ENCODE measurements at places on chromosomes 2 and 18.

- H3K27ac ChIP-seq: no peak overlapping the region
- no peak for DNase-seq
- no peaks in the 10 kb centered on the region for H3K36me3 ChIP-seq
- H3K4me3 ChIP-seq: no peak overlapping the region
Observed at GRCh38 chr18:44781886-44782285, 101.2 kb downstream of the SETBP1 start.

- no peak for DNase-seq
- H3K27me3 ChIP-seq: 0 out of 2 replicates have a peak, but pooled peaks cover 2% of the 10 kb centered on the region
- no peak overlapping the region for H3K4me3 ChIP-seq
- no peaks in the 10 kb centered on the region for H3K4me1 ChIP-seq
- H3K27ac ChIP-seq: no peak overlapping the region
Observed at GRCh38 chr2:134926231-134926931, 7.8 kb downstream of the CCNT2 start.

- peaks cover 10% of the 10 kb centered on the region for H3K36me3 ChIP-seq
- no peaks in the 10 kb centered on the region for H3K27me3 ChIP-seq
- no peaks in the 10 kb centered on the region for H3K4me1 ChIP-seq
- no peak overlapping the region for H3K4me3 ChIP-seq
- H3K27ac ChIP-seq: no peak overlapping the region
- no peak for DNase-seq
Observed at GRCh38 chr2:48474574-48475298, 55.2 kb upstream of the STON1 start.

DNA sequence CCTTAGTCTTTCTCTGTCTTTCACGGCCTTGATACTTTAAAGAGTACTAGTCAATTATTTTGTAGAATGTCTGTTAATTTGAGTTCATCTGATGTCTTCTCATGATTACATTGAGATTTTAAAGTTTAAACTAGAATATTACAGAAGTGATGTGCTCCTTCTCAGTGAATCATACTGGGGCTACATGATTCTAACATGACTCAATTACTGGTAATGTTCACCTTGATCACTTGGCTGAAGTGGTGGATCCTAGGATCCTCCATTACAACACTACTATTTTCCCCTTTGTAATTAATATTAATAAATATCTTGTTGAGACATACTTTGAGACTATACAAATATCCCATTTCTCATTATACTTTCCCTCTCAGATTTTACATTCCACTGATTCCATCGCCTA, 148.5 kb downstream of the CAMKMT start:
- H3K27ac ChIP-seq: no peak overlapping the region
- no peaks in the 10 kb centered on the region for H3K4me1 ChIP-seq
- H3K27me3 ChIP-seq: no peaks in the 10 kb centered on the region

- H3K27me3 ChIP-seq: peaks cover 4% of the 10 kb centered on the region
- no peaks in the 10 kb centered on the region for H3K36me3 ChIP-seq
- no peak overlapping the region for H3K27ac ChIP-seq
- DNase-seq: no peak
- H3K4me3 ChIP-seq: no peak overlapping the region
Observed at GRCh38 chr18:31190919-31191318, 28.3 kb upstream of the DSC1 start.

DNA sequence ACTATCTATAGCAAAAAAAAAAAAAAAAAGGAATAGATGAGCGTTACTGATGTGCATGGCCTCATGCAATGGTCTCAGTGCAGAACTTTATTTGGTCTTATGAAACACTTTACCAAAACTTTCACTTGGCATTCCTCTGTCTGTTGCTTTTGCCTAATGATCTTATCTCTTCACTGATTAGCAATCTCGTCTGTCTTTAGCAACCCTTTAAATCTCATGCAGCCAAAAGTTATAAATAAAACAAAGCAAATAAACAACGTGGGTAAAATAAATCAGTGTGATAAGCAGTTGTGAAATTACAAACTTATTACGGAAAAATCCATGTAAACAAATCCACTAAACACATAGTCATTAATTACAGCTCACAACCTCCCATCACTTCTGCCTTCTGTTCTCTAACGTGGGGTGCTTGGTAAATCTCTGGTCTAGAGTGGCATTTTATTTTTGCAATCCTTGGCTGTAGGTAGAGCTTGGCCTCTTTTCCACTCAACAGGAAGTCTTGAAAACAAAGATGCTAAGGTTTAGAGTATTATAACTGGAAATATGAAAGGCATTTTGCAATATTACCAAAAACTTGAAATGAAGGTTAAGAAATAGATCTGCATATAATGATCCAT, 288.0 kb downstream of the AFF3 start:
- no peaks in the 10 kb centered on the region for H3K4me1 ChIP-seq
- no peak overlapping the region for H3K4me3 ChIP-seq
- H3K27ac ChIP-seq: no peak overlapping the region
- no peaks in the 10 kb centered on the region for H3K27me3 ChIP-seq
- H3K36me3 ChIP-seq: no peaks in the 10 kb centered on the region
- no peak for DNase-seq

GRCh38 chr2:1503471-1504310, 90.4 kb downstream of the TPO start:
- DNase-seq: no peak
- H3K4me3 ChIP-seq: no peak overlapping the region
- H3K36me3 ChIP-seq: no peaks in the 10 kb centered on the region
- H3K4me1 ChIP-seq: no peaks in the 10 kb centered on the region

- peak; percentile 48 for DNase-seq
- H3K4me1 ChIP-seq: no peaks in the 10 kb centered on the region
- no peak overlapping the region for H3K27ac ChIP-seq
- no peak overlapping the region for H3K4me3 ChIP-seq
- H3K36me3 ChIP-seq: no peaks in the 10 kb centered on the region
Observed at GRCh38 chr2:169109502-169110409, 40.4 kb downstream of the DHRS9 start.

DNA sequence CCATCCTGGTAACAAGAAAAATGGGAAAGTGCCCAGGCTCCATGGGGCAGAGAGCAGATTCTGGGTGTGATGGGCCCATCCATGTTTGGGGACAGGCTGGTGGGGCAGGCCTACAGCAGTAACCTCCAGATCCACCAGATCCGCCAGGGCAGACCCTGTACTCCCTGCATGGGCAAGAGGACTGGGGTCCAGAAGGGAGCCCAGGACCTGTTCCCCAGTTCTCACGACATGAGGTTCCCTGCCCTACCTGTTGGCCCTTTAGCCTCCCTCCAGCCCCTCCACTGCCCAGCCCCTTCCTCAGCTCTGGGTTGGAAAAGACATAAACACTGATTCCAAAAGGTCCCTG, 38.7 kb downstream of the EMX1 start:
- DNase-seq: no peak
- H3K27me3 ChIP-seq: no peaks in the 10 kb centered on the region
- no peak overlapping the region for H3K27ac ChIP-seq
- no peaks in the 10 kb centered on the region for H3K4me1 ChIP-seq
- no peaks in the 10 kb centered on the region for H3K36me3 ChIP-seq

GRCh38 chr2:72770879-72771461, 54.9 kb downstream of the EXOC6B start:
- no peaks in the 10 kb centered on the region for H3K36me3 ChIP-seq
- H3K27ac ChIP-seq: no peak overlapping the region
- peaks cover 6% of the 10 kb centered on the region for H3K4me1 ChIP-seq

DNA sequence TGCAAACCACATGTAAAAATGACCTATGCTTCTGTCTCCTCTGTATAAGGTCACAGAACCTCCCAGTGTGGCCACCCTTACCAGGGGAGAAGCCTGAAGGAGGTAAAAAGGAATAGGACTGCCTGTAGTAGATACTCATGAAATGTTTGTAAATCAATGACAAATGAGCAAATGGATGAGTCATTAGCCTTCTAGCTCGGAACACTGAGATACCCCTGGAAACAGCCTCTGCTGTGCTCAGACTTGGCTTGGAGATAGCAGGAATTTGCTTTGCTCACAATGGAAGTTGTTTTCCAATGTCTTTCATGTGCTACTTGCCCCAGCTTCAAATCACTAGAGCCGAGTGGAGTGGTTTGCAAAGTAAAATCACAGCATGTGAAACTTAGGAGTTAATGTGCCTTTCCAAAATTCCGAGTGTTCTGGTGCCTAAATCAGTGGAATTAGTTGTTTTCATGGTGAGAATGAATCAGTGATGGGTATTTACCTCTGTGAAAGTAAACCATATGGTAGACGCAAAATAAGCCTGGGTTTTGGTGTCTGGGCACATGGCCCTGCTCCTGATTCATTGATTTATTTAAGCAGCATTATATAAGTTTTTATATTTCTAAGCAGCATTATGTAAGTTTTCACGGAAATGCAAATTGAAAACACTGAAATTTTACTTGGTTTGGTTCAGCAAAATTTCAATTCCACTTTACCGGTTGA, 154.0 kb upstream of the MAP3K20 start:
- H3K27me3 ChIP-seq: no peaks in the 10 kb centered on the region
- peaks cover 35% of the 10 kb centered on the region for H3K4me1 ChIP-seq

GRCh38 chr2:170685591-170685990, 29.5 kb upstream of the SP5 start:
- H3K4me1 ChIP-seq: no peaks in the 10 kb centered on the region
- H3K36me3 ChIP-seq: no peaks in the 10 kb centered on the region
- no peak for DNase-seq
- no peak overlapping the region for H3K4me3 ChIP-seq
- H3K27me3 ChIP-seq: no peaks in the 10 kb centered on the region

DNA sequence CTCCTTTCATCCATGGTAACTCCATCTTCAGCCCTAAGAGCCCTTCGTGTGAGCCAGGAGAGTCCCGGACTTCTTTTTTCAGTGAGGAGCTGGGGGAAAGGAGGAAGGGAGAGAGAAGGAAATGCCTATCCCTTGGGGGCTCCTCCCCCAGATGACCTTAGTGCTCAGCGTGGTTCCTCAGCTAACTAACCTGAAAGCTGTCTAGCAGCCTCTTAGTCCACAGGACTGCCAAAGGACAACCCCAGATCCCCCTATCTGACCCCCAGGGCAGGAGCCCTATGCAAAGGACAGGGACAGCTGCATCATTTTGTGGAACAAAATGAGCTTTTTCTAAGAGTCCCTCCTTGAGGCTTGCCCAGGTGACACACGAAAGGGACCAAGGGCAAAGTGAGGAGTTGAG, 7.9 kb downstream of the SPR start:
- no peaks in the 10 kb centered on the region for H3K4me1 ChIP-seq
- H3K27ac ChIP-seq: no peak overlapping the region
- H3K27me3 ChIP-seq: peaks cover 25% of the 10 kb centered on the region

DNA sequence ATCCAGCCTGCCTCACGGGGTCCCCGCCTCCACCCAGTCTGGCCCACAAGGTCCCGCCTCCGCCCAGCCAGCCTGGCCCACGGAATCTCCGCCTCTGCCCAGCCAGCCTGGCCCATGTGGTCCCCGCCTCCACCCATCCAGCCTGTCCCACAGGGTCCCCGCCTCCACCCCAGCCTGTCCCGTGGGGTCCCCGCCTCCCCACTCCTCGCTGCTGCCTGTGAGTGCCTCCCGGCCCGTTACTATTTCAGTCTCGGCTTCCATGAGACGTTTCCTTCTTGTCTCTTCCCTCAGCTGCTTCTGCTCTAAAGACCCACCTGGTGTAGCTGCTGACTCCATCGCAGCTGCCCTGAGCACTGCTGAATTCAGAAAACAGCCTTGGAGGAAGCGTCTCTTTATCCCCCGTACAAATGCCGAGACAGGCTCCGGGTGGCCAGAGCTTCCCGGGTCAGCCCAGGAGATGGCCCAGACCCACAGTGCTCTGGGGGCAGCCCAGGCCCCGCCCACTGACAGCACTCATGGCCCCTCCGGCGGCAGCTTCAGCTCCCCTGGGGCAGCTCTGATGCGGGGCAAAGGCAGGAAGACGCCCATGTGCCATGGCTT, 69.8 kb downstream of the NFATC1 start:
- H3K4me1 ChIP-seq: peaks cover 19% of the 10 kb centered on the region
- H3K4me3 ChIP-seq: peak overlapping the region; percentile 40
- peak; percentile 50 for DNase-seq
- H3K36me3 ChIP-seq: peaks cover 2% of the 10 kb centered on the region
- H3K27me3 ChIP-seq: no peaks in the 10 kb centered on the region
- peak overlapping the region; percentile 64 for H3K27ac ChIP-seq

- no peaks in the 10 kb centered on the region for H3K36me3 ChIP-seq
- H3K4me3 ChIP-seq: peak within 1 kb of the TSS; percentile 58
- H3K27ac ChIP-seq: 0 out of 2 replicates have a peak within 1 kb of the TSS, but pooled peaks have one; percentile 11
- peaks cover 33% of the 10 kb centered on the region for H3K4me1 ChIP-seq
- peak; percentile 43 for DNase-seq
Observed at GRCh38 chr18:79395761-79396404, at the start of gene NFATC1. NFATC1 (plus strand) TSS chr18:79395930; CDS start chr18:79396225, 295 bp downstream.

DNA sequence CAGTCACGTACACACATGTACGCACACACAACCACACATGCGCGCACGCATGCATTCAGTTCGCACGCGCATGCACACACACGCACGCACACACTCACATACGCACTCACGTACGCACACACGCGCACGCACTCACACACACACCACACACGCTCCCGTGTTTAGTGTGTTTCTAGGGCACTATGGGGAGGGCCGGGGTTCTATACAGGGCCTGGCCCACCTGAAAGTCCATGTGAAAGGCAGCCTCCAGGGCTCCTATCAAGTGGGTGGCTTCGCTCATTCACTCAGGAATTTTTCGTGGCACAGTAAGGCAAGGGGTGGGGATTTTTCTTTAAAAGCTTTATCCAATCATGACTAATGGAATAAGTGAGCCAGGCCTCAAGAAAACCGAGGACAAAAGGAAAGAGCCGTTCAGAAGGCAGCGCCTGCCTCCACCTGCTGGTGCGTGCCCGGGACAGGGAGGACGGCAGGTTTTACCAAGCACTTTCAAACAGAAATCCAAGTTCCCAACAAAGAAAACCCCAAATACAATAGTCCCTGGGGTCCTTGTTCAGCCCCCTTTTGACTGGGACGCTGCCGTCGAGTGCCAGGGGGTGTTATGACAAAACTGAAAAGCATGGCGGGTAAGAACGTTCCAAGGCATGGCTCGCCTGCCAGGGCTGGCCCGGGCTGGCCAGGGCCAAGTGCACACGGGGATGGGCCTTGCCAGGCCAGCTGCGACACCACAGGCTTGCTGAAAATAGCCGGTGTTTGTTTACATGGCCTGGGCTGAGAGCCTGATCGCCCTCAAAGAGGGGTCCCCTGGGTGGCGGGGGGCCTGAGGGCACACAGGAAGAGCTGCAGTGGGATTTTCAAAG, 110.0 kb downstream of the HDAC4 start:
- no peak overlapping the region for H3K4me3 ChIP-seq
- H3K27me3 ChIP-seq: no peaks in the 10 kb centered on the region
- no peaks in the 10 kb centered on the region for H3K36me3 ChIP-seq

DNA sequence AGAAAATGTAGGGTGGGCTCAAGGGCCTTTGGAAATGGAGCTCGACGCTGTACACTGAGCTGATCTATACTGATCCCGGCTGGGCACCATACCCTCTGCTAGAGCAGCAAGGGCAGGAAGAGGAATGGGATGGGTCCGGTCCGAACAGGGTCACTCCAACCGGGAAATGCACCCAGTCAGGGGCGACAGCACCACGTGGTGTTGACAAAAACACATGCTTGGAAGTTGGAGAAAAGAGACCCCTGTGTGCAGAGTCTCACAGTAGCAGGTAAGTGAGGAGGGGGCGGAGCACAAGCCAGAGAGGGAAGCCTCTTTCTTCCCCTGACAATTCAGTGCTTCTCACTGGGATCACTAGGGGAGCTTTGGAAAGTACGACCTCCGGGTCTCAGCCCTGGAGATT, 84.1 kb upstream of the ASB18 start:
- DNase-seq: no peak
- no peaks in the 10 kb centered on the region for H3K4me1 ChIP-seq

GRCh38 chr2:40955635-40956034, 503.7 kb upstream of the SLC8A1 start:
- H3K4me1 ChIP-seq: no peaks in the 10 kb centered on the region
- H3K27me3 ChIP-seq: no peaks in the 10 kb centered on the region
- no peak for DNase-seq
- H3K27ac ChIP-seq: no peak overlapping the region

Data from SJSA1 (cell line).